HCT116 (cell line): ENCODE measurements at places on chromosomes 2 and 18.

DNA sequence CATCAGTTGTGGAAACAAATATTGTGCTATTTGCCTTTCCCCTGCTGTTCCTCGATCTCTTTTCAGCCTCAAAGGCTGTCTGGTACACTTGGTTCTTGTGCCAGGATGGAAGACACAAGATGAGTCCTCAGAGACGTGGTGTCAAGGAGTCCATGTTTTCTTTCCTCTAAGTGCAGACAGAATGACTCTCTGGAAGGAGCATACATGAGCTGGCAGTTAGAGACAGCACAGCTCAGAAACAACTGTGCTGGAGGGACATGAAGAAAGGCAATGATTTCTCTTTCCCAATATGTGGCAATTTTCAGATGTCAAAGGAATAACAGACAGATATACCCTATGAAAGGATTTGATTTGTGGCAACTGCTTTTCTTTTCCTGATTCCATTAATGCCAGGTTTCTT lies 162.2 kb downstream of the AFF3 start:
- H3K27me3 ChIP-seq, result peaks cover 55% of the 10 kb centered on the region
- no peaks in the 10 kb centered on the region for H3K4me1 ChIP-seq
- H3K36me3 ChIP-seq, result no peaks in the 10 kb centered on the region
- no peak for DNase-seq
- H3K27ac ChIP-seq, result no peak overlapping the region

DNA sequence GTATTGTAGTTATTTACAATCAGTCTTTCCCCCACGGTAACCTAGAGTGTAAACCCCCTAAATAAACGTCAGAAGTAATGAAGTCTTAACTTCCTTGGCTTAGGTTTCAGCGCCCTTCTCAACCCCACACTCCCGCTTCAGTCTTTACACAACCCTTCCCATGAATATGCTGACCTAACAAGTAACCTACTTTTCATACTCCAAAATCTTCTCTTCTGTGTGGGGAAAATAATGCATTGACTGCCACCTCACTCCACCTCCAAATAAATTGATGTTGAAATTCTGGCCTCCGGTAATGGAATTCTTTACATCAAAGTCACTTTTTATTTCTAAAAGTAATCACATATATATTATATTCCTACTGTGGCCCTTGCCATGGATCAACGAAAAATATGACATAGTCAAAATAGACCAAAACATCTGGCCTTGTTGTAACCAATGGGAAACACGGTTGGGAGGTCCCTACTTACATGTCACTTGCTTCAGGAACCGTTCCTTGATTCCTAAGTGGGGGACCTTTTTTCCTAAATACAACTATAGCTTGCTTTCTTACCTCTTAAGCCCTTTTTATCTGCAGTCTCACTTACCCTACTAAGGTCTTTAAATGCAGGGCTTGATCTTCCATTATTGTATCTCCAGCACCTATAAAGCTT lies 961 bp downstream of the GEN1 start:
- H3K4me1 ChIP-seq, result peaks cover 8% of the 10 kb centered on the region; the same call in 1 of the 2 replicates
- no peak for DNase-seq
- no peaks in the 10 kb centered on the region for H3K27me3 ChIP-seq
- H3K36me3 ChIP-seq, result no peaks in the 10 kb centered on the region
- peak overlapping the region; percentile 82 for H3K4me3 ChIP-seq

DNA sequence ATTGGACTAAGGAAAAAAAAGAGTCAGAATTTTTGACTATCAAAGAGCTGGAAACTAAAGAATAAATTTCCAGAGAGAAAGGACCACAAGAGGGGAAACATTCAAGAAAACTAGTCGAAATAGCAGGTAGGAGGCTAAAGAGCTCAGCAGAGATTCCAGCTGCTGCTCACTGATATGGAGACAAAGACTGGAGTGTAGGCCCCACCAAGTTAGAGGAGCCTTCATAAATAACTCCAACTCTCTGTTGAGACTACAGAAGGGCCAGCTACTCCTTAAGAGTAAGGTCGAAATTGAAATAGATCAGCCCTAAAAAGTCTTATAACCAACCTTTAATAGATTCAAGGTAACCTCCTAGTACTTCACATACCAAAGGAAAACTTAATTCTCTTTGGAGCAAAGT lies 31.1 kb downstream of the SS18 start:
- no peak for DNase-seq
- H3K4me1 ChIP-seq, result no peaks in the 10 kb centered on the region
- H3K4me3 ChIP-seq, result no peak overlapping the region
- no peak overlapping the region for H3K27ac ChIP-seq

- H3K27me3 ChIP-seq, result no peaks in the 10 kb centered on the region
- no peaks in the 10 kb centered on the region for H3K4me1 ChIP-seq
- no peak overlapping the region for H3K4me3 ChIP-seq
These were observed 690.0 kb downstream of the ARHGAP15 start for GRCh38 chr2:143819190-143819735.

DNA sequence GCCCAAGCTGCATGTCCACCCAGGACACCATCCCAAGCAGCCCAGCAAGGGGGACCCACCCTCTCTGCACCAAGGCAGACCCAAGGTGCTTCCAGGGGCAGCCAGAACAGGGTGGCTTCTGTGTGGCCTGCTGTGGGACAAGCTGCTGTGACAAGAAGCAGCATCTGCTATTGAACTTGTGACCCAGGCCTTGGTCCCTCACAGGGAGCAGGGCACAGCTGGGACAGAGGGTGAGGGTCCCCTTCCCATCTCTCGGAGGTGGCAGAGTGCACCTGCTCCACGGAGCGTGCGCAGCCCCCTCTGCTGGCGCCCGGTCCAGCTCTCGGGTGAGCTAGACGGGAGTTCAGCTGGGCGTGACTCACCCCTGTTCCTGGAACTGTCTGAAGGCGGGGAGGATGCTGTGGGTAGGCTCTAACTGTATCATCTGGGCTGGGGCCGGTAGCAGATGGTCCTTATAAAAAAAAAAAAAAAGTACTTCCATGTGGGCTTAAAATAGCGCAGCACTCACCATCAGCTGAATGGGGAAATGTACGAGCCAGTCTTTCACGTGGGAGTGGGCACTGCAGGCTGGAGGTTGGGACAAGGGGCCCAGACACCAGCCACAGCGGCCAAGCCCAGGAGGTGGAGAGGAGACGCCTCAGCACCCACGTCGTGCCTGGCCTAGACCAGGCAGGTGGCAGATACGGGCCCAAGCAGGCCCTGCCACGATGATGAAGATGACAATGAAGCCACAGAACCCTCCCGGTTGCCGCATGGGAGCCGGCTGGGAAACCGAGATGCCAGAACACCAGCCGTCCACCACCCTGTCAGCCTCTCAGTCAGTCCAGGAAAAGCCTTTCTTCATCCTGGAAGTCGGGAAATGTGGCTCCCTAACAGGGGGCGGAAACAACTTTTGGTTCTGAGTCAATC lies 136.8 kb upstream of the ID2 start:
- no peak overlapping the region for H3K4me3 ChIP-seq
- DNase-seq, result peak; percentile 6
- no peak overlapping the region for H3K27ac ChIP-seq
- H3K4me1 ChIP-seq, result peaks cover 2% of the 10 kb centered on the region; the same call in 1 of the 2 replicates

- H3K27ac ChIP-seq, result no peak overlapping the region
- no peak overlapping the region for H3K4me3 ChIP-seq
- no peaks in the 10 kb centered on the region for H3K27me3 ChIP-seq
- no peaks in the 10 kb centered on the region for H3K36me3 ChIP-seq
These were observed 432.8 kb downstream of the METTL4 start for GRCh38 chr18:2138552-2138951.

DNA sequence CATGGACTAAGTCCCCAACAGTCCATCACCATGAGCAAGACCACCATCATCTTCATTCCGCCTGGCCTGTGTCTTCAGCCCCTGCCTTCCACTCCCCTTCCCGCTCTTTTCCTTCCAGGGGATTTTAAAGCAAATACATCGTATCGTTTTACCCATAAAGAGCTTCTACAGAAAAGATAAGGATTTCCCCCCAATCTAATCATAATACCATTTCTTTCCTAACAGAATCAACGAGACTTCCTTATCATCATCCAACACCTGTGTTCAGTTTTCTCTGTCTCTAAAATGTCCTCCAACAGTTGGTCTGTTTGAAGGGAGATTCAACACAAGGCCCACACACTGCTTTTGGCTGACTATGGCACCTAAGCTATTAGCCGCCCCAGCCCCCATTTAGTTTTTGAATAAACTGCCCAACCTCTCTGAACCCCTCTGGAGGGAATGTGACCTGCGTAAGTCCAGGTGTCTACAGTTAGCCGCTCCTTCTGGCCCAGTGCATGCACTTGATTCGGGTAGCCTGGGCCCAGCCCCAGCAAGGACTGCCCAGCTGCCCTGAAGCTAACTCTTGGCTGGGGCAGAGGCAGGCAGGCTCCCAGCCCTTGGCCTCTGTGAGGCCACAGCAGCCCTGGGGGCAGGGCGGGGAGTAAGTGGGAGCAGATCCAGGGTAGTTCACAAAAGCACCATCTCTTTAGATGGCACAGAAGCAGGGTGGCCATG lies 25.3 kb upstream of the SEMA4C start:
- H3K4me3 ChIP-seq, result no peak overlapping the region
- no peak for DNase-seq
- H3K4me1 ChIP-seq, result peaks cover 13% of the 10 kb centered on the region; the same call in 1 of the 2 replicates
- H3K27ac ChIP-seq, result no peak overlapping the region; the same call in 1 of the 2 replicates
- no peaks in the 10 kb centered on the region for H3K36me3 ChIP-seq

- H3K4me3 ChIP-seq, result no peak overlapping the region
- no peak overlapping the region for H3K27ac ChIP-seq
- H3K36me3 ChIP-seq, result no peaks in the 10 kb centered on the region
- no peak for DNase-seq
- H3K27me3 ChIP-seq, result no peaks in the 10 kb centered on the region
- H3K4me1 ChIP-seq, result no peaks in the 10 kb centered on the region
These were observed 350.5 kb downstream of the CCDC85A start for GRCh38 chr2:56534321-56534720.

GRCh38 chr18:69616114-69616513 lies 215.4 kb downstream of the DOK6 start:
- no peak overlapping the region for H3K27ac ChIP-seq
- no peak overlapping the region for H3K4me3 ChIP-seq
- H3K36me3 ChIP-seq, result no peaks in the 10 kb centered on the region
- no peaks in the 10 kb centered on the region for H3K27me3 ChIP-seq
- no peak for DNase-seq

GRCh38 chr2:150872756-150873395 lies 385.4 kb upstream of the RND3 start:
- H3K36me3 ChIP-seq, result no peaks in the 10 kb centered on the region
- DNase-seq, result no peak
- H3K4me1 ChIP-seq, result no peaks in the 10 kb centered on the region
- no peaks in the 10 kb centered on the region for H3K27me3 ChIP-seq
- no peak overlapping the region for H3K4me3 ChIP-seq

DNA sequence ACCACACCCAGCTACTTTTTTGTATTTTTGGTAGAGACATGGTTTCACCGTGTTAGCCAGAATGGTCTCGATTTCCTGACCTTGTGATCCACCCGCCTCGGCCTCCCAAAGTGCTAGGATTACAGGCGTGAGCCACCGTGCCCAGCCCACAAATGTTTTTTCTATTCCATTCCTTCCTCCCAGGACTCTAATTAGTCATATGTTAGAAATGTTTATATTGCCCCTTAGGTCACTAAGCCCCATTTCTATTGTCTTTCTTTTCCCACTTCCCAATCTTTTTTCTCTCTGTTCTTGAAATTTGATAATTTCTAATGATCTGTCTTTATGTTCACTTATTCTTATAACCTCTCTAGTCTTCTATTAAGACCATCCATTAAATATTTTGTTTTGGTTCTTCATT lies 31.3 kb upstream of the CDCA7 start:
- H3K4me3 ChIP-seq, result no peak overlapping the region
- H3K36me3 ChIP-seq, result no peaks in the 10 kb centered on the region
- H3K27me3 ChIP-seq, result no peaks in the 10 kb centered on the region
- no peaks in the 10 kb centered on the region for H3K4me1 ChIP-seq
- no peak for DNase-seq
- H3K27ac ChIP-seq, result no peak overlapping the region

DNA sequence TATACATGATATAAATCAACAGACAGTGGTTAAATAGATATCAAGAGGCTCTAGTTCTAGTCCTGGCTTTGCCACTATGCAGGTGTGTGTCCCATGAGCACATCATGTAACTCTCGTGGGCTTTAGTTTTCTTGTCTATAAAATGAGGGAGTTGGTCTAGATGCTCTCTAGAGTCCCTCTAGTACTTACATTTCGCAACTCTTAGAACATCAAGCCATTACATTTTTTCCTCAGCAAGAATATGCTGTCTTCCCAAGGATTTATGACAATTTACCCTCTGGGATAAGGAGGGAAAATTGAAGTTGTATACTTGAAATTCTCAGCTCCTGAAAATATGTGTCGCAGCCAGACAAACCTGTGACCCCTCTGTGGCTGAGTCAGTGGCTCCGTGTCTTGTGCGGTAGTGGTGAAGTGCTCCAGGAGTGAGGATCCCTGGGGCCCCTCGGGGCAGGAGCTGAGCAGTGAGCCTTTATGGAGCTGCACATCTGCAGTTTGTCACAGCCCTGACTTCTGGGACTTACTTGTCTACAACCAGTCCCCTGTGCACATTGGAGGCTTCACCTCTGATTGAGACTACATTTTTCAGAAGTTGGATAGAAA lies 6.8 kb downstream of the PKP4 start:
- no peak overlapping the region for H3K4me3 ChIP-seq
- no peaks in the 10 kb centered on the region for H3K36me3 ChIP-seq
- H3K27me3 ChIP-seq, result no peaks in the 10 kb centered on the region
- no peak overlapping the region for H3K27ac ChIP-seq

- no peaks in the 10 kb centered on the region for H3K36me3 ChIP-seq
- H3K27me3 ChIP-seq, result no peaks in the 10 kb centered on the region
- no peak for DNase-seq
- H3K4me1 ChIP-seq, result peaks cover 7% of the 10 kb centered on the region; the same call in 1 of the 2 replicates
These were observed 9.5 kb upstream of the NGEF start for GRCh38 chr2:233022561-233022960.

GRCh38 chr18:58860747-58861231 lies 3.9 kb upstream of the ZNF532 start:
- H3K27ac ChIP-seq, result no peak overlapping the region
- no peaks in the 10 kb centered on the region for H3K36me3 ChIP-seq
- no peaks in the 10 kb centered on the region for H3K27me3 ChIP-seq
- H3K4me1 ChIP-seq, result peaks cover 30% of the 10 kb centered on the region
- no peak for DNase-seq

DNA sequence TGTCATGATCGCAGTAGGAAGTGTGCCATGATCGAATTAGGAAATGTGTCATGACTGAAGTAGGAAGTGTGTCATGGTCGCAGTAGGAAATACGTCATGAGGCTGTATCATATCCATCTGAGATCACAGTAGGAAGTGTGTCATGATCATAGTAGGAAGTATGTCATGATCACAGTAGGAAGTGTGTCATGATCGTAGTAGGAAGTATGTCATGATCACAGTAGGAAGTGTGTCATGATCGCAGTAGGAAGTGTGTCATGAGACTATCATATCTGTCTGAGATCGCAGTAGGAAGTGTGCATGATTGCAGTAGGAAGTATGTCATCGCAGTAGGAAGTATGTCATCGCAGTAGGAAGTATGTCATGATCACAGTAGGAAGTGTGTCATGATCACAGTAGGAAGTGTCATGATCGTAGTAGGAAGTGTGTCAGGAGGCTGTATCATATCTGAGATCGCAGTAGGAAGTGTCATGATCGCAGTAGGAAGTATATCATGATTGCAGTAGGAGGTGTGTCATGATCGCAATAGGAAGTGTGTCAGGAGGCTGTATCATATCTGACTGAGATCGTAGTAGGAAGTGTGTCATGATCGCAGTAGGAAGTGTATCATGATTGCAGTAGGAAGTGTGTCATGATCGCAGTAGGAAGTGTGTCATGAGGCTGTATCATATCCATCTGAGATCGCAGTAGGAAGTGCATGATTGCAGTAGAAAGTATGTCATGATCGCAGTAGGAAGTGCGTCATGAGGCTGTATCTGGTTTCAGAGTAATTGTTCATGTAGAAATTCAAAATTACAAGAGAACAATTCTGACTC lies 56.4 kb upstream of the NFATC1 start:
- no peak overlapping the region for H3K27ac ChIP-seq
- H3K27me3 ChIP-seq, result no peaks in the 10 kb centered on the region
- DNase-seq, result no peak
- H3K36me3 ChIP-seq, result no peaks in the 10 kb centered on the region; the same call in 1 of the 2 replicates
